ENCODE measurements at places on chromosomes 2 and 18.

DNA sequence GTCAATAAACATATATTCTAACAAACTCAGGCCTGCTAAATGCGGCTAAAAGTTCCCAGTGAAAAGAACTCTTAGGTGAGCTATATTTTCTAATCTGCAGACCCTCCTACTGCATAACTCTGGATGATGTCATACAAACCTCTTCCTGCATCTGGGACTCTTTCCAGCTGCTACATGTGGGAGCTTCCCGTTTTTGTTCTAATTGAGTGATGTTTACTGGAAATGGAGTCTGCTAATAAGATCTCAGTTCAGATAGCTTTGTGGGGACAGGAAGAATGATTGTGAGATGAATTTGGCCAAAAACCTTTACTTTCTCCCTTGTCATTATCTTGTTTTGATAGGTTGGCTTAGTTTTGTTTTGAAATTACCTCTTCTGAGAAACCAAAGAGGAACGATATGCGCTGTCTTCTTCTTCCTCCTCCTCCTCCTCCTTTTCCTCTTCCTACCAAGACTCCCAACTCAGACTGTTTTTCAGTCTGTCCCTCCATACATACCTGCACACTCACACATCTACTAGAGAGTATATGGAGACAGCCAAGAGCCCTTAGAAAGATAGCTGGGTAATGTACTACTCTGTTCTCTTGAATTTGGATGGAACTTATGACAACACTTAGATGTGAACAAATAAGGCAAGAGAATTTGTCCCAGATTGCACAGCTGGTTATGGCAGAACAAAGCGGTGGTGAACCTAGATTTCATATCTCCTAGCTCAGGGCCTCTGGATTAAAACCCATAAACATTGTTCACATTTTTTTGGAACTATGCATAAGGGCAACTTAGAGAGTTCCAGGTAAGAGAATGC is 39.8 kb upstream of the AAK1 start:
- no peak for DNase-seq

- no peak for DNase-seq
Measured at GRCh38 chr2:241268716-241269445, 46.6 kb downstream of the HDLBP start.

- no peak for DNase-seq
Measured at GRCh38 chr2:67633212-67633856, 236.2 kb downstream of the ETAA1 start.

DNA sequence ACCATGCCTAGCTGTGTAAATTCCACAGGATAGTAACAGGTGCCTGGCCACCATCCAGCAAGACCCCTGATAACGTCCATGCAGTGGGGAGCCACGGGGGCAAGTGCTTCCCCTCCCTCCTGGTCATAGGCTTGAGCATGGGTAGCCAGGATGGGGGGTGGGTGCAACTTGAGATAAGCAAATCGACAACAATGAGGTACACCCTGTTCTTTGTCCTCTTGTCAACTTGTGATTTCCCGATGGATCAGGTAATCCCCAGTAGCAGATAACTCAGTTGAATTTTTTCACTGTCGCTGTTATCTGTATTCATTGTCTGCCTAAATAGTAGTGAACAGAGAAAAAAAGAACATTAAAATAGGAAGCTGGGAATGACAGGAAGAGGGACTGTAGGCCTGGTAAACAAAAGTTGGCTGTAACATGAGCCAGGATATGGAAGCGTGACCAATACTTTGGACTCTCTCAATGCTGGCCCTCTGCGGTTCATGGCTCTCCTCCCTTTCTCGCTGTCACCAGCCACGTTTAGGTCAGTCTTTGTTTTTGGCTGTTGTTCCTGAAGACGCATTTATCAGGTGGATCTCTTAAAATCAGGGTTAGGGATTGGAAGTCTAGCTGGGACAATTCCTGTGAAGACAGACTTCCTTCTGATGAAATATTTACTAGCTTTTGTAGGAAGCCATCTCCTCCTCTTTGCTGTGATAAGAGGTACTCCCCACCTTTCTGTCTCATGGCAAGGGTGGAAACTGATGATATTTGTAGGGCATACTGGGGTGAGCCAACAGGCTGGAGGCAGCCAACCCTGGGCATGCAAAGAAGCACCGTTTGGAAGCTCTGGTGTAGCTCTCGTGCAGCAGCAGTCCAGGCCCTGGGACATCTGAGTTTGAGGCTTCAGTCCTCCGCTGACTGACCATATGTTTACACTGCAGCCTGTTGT is 42.4 kb downstream of the TCF7L1 start:
- DNase-seq, result no peak

DNA sequence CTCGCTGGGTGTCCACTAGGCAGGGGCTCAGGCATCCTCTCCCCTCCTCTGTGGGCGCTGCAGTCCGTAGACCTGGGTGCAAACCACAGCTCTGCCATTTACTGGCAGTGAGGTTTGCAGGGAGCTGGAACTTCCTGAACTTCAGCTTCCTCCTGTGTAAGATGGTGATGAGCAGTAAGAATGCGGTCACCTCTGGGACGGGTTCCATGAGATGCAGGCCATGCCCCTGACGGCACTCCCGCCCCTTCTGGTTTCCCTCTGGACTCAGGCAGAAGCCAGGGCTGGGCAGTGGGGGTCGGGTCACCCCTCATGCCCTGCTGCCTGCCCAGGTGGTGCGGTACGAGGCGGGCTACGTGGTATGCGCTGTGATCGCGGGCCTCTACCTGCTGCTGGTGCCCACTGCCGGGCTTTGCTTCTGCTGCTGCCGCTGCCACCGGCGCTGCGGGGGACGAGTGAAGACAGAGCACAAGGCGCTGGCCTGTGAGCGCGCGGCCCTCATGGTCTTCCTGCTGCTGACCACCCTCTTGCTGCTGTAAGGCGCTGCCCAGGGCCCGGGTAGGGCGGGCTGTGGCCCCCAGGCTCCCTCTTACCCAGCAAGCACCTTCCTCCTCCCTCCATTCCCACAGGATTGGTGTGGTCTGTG is 1.5 kb downstream of the PROM2 start:
- DNase-seq, result no peak

GRCh38 chr2:3336844-3337243 is 40.8 kb downstream of the EIPR1 start:
- DNase-seq, result no peak

GRCh38 chr2:9146646-9147045 is 60.0 kb upstream of the ASAP2 start:
- no peak for DNase-seq

- peak; percentile 9 for DNase-seq
Measured at GRCh38 chr2:1140389-1141003, 189.8 kb downstream of the SNTG2 start.

GRCh38 chr2:32671885-32672533 is 44.2 kb downstream of the TTC27 start:
- DNase-seq, result no peak

DNA sequence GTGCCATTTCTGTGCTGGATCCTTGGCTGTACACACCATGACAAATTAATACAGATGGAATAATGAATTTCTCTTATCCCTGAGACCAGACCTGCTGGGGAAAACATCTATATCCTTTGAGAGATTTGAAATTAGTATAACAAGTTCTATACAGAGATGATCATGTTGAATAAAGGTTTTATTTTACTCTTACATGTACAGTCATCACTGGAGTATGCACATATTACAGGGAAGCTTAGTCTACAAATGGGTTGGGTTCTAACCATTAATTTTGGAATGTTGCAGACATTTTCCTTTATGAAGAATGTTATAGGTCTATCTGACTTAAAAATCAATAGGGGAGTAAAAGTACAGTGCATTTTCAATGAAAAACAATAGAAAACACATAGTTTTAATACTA is 29.9 kb upstream of the MMADHC start:
- DNase-seq, result no peak

- DNase-seq, result no peak
Measured at GRCh38 chr2:31434911-31435310, 20.4 kb upstream of the XDH start.

DNA sequence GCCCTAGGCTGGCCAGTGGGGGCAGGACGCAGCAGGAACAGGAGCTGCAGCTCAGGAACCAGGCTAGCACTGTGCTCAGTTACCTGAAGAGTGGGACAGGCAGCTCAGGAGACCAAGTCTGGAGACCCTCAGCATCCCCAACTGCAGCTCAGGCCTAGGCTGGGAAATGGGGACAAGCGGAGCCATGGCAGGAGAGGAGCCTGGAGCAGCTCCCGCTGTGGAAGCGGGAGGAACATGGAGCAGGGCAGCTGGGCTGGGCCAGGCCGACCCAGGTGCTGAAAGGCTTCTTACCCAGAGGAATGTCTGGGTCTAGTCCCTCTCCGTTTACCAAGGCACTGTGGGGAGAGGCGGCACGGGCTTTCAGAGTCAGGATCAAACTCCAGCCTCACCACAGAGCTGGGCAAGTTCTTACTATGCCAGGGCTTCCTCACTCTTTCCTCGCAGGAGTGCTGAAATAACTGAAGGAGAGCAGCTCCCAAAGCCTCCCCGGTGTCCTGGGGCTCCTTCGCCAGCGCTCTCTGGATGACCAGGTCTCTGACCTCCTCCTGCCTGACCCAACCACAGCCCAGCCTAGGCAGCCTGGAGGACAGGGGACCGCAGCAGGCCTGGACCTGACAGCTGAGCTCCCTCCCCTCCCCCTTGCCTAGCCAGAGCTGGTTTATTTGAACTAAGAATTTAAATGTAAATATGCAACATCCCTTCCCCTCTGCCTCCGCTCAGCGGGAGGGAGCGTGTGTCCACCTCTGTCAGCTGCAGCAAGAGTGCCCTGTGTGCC is 247.8 kb upstream of the SIX2 start:
- no peak for DNase-seq

DNA sequence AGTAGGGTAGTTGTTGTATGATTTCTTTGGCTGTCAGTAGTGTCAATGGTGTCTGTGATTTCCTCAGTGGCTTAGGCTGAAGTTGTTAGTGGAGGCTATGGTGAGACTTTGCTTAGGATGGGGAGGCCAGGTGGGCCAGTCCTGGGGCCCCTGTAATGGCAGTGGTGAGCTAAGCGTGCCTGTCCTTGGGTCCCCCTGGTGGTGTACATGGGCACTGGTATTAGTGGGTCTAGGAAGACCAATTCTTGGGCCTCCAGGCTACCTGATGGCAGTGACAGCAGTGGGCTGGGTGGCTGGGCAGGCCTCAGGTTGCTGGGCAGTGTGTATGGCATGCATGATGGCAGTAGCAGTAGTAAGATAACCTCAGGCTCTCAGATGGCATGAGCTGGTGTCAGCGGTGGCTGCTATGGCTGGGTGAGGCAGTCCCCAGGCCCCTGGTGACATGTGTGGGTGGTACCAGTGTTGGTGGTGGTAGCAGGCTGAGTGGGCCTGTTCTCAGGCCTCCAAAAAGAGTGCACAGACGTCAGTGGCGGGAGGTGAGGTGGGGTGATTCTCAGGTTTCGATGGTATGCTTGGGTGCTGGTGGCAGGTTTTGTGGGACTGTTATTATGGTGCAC is 103.2 kb downstream of the KLHL14 start:
- no peak for DNase-seq

DNA sequence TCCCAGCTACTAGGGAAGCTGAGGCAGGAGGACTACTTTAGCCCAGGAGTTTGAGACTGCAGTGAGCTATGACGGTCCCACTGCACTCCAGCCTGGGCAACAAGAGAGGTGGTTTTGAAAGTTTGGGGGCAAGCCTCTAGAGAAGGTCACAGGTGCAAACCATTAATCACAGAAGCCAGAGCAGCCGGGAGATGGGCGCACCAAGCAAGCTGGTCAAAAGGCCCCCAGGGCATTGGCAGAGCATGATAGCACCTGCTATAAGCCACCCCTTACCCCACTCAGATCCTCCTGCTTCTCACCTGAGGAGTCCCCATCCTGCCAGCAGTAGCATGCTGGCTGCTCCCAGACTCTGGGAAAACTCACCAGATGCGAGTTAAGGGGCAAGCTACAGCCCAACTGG is 116.1 kb upstream of the RAB12 start:
- DNase-seq, result no peak

- DNase-seq, result no peak
Measured at GRCh38 chr2:26011609-26011989, 22.3 kb upstream of the RAB10 start.

GRCh38 chr2:54406031-54406430 is 50.1 kb upstream of the SPTBN1 start:
- no peak for DNase-seq

GRCh38 chr2:168686452-168687191 is 115.8 kb upstream of the NOSTRIN start:
- DNase-seq, result no peak

GRCh38 chr2:121902616-121903015 is 147.2 kb downstream of the TSN start:
- DNase-seq, result no peak

DNA sequence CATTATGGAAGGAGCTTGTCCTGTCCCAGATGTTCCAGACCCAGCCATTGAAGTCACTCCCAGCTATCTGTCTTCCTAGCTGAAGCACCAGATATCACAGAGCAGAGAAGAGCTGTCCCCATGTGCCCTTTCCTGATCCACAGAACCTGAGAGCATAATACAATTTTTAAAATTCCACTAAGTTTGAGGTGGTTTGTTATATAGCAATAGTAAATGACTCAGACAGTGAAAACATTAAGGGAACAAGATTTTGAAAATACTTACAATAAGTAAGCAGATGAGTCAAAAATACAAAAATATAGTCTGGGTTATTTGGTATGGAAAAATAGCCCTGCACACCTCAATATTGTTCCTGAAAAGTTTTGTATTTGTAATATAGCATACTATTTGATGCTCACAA is 85.8 kb upstream of the GLS start:
- no peak for DNase-seq

DNA sequence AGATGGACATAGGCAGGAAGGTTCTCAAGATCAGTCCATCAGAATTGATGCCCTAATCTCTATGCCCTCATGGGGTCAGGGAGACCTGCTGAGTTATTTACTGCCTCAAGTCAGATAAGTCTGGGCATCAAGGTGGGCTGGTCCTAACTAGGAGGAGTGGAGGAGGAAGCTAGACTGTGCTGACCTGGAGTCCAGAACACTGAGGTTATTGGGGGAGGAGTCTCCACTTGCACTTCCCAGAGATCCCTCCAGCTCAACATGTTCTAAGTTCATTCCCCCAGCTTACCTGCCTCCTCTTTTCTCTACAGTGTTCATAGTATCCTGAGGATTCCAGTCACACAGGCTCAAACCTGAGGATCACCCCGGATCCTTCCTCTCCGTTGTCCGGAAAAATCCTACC is 19.3 kb downstream of the EVA1A start:
- DNase-seq, result no peak

- DNase-seq, result no peak
Measured at GRCh38 chr18:27778441-27778840, 398.5 kb downstream of the CDH2 start.

GRCh38 chr18:331221-331821 is 63.5 kb upstream of the THOC1 start:
- no peak for DNase-seq

DNA sequence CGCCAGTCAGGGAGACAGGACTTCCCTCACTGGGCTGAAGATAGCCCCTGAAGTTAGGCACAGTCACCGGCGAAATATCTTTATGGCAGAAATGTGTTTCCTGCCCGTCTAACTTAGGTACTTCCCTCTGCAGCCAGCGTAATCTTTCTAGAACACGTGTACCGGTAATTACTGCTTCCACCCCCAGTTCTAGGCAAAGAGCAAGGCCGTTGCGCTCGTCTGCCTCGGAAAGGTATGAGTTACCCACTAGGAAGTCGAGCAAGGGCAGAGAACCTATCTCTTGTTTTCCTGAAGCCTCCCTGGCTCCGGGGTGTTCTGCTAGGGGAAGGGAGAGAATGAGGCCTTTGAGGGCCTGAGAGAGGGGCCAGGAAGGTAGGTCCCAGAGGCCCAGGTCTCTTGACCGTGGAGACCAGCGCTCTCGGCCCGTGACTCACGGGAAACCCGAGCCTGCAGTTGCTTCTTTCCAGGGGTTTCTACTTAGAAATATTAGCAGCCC is 70.0 kb downstream of the TWSG1 start:
- DNase-seq, result no peak

- DNase-seq, result no peak
Measured at GRCh38 chr2:235864733-235865515, 303.3 kb downstream of the GBX2 start.

GRCh38 chr2:128786741-128787478 is 468.2 kb upstream of the HS6ST1 start:
- DNase-seq, result no peak

Data from activated CD4-positive, CD25-positive, alpha-beta regulatory T cell (primary cell).